ENCODE measurements at places on chromosomes 11 and 22.

GRCh38 chr11:33515347-33515746 is 185.3 kb downstream of the C11orf91 start:
- DNase-seq: no peak

GRCh38 chr22:48380016-48380665 is 1447.5 kb downstream of the BRD1 start:
- no peak for DNase-seq

- no peak for DNase-seq
These were observed 1536.3 kb downstream of the FAM181B start for GRCh38 chr11:81197396-81197795.

- no peak for DNase-seq
These were observed 20.4 kb downstream of the ASCC2 start for GRCh38 chr22:29817724-29818123.

GRCh38 chr22:27443306-27443705 is 358.2 kb downstream of the MN1 start:
- DNase-seq: no peak

- DNase-seq: no peak
These were observed 155.5 kb downstream of the SPON1 start for GRCh38 chr11:14118072-14118471.

DNA sequence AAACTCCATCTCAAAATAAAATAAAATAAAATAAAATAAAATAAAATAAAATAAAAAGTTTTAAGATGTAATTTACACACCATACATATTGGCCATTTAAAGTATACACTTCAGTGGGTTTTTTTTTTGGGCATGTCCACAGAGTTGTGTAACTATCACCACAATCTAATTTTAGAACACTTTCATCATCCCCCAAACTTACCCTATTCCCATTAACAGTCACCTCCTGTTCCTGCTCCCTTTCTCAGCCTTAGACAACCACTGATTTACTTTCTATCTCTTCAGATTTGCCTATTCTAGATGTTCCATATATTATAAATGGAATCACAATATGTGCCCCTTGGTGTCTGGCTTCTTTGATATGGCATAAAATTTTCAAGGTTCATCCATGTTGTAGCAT is 4.6 kb upstream of the ACER3 start:
- DNase-seq: no peak

DNA sequence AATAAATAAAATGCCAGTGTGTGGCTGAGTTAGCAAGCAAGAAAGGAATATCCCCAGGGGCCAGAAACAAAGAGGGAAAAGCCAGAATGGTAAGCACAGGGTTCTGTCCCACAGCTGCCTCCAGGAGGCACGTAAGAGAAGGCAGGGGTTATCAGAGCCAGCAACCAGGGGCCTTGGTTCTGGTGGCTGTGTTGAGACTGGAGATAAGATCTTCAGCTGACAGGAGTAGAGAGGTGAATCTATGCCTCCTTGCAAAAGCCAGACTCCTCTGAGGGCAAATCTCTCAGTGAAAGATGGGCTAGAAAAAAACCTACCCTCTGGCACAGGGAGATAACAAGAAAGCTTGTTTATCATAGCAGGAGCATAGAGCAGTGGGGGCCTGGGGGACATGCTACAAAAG is 29.8 kb upstream of the NFAM1 start:
- DNase-seq: no peak

GRCh38 chr11:44557464-44557863 is 8.0 kb upstream of the CD82 start:
- no peak for DNase-seq

DNA sequence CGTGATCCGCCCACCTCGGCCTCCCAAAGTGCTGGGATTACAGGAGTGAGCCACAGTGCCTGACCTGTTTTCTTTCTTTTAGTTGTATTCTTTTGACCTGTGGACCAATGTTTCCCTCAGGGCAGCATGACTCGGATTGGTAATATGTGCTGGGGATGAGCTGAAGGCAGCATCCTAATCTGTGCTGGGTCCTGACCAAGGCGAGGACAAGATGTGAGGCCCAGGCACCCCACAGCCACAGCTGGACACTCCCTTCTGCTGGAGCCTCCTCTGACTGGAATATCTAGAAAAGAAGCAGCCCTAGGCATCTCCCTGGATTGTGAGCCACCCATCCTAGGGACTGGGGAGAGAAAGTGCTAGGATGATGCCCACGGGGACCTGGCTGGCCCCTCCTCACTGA is 105.4 kb downstream of the PDE2A start:
- DNase-seq: no peak

GRCh38 chr22:43338766-43339345 is 4.3 kb downstream of the SCUBE1 start:
- DNase-seq: no peak

GRCh38 chr11:106468086-106468485 is 390.6 kb downstream of the AASDHPPT start:
- DNase-seq: no peak

DNA sequence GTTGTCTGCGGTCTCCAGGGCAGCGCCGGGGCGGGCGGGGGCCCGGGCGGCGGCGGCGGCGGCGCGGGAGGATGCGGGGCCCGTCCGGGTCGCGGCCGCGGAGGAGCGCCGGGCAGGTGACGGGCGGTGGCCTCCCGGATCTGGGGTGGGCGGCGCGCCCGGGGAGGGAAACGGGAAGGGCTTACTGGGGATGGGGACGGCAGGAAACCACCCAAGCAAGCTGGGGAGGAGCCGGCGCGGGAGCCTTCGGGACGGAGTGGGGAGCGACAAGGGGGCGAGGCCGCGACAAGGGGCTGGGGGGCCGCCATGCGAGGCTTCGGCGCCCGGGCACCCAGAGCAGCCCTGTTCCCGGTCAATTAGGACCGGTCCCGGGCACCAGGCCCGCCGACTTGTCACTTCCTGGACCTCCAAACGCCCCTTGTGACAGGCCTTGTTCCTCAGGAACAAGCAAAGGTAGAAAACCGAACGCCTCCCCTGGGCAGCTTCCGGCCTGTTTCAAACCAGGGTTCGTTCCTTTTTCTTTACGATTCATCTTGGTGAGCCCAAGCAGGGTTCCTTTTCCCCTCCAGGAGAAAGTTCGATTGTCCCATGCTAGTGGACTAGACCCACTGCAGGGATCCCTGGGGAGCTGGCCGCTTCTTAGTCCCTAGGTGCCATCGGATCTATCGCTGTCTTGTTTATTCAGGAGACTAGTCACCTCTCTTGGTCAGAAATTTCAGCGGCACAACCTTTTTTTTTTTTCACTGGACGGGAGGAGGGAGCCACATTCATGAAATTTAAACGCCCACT is 492 bp downstream of the JHY start:
- peak; percentile 26 for DNase-seq

DNA sequence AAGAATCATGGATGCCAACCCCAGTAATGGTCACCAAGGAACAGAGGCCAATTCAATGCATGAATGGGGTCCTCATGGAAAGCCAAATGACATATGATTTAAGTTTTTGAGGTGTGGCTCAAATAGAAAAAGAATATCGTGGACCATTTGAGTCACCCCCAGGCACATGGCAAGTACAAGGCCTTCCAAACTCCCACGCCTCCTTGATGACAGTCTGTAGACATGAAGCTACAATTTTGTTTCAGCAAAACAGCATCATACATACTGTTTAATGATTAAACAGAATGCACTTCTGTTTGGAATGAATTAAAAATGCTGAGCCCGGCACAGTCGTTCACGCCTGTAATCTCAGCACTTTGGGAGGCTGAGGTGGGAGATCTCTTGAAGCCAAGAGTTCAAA is 7.4 kb downstream of the FADD start:
- DNase-seq: no peak

GRCh38 chr11:65420979-65421793 is 1.4 kb upstream of the NEAT1 start:
- DNase-seq: no peak

- DNase-seq: no peak
These were observed 3.4 kb downstream of the GNAZ start for GRCh38 chr22:23073526-23074229.

DNA sequence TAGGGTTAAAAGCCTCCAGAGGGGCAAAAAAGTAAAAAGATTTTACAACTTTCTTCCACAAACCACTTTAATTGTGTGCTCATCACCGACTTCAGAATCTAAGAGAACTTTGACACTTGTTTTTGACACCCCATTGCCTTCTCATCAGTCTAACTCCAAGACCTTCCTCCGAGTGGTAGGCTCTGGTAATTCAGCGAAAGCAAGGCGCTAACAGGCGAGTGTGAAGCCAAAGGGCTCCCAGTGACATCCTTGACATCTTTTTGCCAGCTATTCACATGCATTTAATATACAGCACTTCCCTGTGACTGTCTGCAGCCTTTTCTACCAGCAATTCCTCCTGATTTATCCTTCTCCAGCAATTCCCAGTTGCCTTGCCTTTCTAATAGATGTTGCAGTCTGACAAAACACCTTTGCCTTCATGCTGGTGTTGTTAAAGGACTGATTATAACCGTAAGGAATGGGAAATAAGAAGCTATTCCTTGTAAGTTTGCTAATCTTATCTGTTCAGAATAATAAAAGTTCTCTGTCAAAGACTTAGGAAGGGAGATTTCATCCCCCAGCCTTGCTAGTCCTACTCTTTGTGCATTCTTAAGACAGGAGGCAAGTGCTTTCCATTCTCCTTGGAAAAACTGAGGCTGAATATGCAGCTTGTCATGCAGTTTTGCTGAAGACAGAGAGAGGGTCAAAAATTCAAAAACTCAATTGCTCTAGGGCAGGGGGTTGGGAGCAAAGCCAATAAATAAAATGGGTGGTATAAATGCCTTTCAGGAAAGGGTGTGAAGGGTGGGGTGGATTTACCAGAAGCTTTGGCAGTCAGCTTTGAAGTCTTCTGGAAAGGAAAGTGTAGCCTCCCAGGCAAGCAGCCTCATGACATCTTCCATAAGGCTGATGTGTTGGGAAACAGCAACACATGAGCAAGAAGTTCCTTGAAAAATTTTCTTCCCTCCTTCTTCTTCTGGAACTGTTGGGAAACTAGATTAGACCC is 39.1 kb downstream of the SNX19 start:
- DNase-seq: no peak

DNA sequence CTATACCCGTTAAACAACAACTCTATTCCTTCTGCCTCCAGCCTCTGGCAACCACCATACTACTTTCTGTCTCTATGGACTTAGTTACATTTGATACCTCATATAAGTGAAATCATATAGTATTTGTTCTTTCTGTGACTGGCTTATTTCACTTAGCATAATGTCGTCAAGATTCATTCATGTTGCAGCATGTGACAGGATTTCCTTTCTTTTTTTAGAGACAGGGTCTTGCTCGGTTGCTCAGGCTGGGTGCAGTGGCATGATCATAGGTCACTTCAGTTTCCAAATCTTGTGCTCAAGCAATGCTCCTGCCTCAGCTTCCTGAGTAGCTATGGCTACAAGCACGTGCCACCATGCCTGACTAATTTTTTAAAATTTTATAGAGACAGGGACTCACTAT is 29.4 kb upstream of the SORL1 start:
- no peak for DNase-seq

DNA sequence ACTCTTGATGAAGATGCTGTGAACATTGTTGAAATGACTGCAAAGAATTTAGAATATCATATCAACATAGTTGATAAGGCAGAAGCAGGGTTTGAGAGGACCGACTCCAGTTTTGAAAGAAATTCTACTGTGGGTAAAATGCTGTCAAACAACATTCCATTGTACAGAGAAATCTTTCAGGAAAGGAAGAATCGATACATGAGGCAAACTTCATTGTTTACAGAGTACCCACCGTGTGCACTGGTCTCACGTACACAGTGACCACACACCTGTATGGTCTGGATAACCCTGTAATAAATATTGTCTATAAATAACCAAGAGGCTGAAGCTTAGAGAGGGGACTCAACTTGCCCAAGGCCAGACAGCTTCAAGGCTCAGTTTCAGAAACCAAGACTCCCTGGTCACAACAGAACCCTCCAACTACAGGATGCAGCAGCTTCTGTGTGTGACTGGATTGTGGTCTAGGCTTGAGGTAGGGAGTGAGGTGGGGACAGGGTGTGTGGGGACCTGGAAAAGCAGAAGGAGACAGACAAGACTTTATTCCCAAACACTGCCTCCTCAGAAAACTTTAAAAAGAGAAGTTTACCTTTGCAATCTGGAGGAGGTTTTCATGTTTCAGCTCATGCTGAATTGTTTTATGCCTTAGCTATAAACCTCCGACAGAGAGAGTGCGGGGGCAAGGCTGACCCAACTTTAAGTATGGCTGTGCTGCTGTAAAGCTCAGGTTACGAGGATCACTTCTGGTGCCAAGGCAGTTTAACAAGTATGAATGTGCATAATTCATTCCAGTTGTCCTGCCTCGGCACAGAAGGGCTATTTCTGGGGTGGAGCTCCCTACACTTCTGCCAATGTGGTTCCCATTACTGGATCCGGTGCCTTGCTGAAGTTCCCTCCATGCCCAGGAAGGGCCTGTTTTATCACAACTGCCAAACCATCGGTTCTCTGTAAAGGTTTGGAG is 372.6 kb upstream of the NARS2 start:
- no peak for DNase-seq

GRCh38 chr11:69309631-69310280 is 15.8 kb downstream of the MYEOV start:
- DNase-seq: no peak

DNA sequence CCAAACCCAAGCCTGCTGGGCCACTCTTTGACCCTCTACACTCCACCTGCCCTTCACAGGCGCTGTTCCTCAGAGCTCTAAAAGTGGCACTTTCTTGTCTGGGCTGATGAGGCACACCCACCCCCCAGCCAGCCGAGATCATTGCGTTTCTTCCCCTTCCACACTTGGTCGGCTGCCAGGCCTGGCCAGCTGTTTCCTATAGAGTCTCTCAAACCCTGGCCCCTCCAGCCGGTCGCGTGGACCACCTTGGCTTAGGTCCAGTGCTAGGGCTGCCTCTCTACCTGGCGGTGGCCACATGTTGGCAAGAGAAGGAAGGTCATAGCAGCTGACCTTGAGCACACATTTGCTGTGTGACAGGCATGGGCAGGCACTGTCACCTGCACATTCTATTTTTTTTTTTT is 60.6 kb downstream of the PPP6R2 start:
- no peak for DNase-seq

GRCh38 chr11:128893578-128894285 is 2.6 kb downstream of the KCNJ5 start:
- no peak for DNase-seq

DNA sequence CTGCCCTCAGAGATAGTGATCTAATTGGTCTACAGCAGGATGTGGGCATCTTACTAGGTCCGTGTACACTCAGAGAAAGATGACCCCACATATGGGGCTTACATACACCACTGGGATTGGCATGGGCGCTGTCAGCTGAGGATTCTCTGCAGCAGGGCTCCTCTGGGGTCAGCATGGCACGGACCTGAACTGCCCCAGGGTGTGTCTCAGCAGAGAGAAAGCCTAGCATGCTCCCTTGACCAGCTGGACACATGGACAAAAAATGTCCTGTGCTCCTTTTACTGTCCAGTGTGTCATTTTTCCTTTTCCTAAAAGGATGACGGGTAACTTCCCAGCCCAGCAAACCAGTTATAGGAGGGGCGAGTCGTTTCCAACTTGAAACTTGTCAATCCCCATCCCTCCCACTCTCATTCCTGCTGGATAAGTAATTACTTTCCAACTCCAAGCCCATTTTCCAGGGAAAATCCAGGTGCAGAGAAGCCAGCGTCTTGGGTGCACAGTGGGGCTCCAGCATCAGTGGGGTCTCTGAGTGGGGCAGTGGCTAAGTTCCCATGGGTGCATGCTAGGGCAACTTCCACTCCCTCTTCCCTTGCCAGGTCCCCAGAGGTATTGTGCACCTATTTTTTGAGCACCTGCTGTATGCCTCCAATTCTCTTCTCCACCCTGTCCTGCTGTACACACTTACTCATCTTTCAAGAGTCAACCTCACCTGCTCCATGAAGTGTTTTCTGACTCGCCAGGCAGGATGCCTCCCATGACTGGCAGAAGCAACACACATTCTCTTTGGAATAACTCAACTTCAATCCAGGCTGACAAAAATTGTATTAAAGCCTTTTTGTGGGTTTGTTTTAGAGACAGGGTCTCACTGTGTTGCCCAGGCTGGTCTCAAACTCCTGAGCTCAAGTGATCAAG is 5.0 kb downstream of the VSTM5 start:
- DNase-seq: no peak

All from stimulated activated CD4-positive, alpha-beta T cell treated with anti-CD3 and anti-CD28 coated beads, Interleukin-1b, Interleukin-23, amount 100 ng/mL, for 1 hour (primary cell).